Kidney tubule cell (primary cell): ENCODE measurements at places on chromosomes 6 and 20.
A peak's percentile ranks its signal among the peaks of the same experiment; 100 is the strongest.

GRCh38 chr6:12709556-12710232, 6.9 kb upstream of the PHACTR1 start:
- no peak for DNase-seq

DNA sequence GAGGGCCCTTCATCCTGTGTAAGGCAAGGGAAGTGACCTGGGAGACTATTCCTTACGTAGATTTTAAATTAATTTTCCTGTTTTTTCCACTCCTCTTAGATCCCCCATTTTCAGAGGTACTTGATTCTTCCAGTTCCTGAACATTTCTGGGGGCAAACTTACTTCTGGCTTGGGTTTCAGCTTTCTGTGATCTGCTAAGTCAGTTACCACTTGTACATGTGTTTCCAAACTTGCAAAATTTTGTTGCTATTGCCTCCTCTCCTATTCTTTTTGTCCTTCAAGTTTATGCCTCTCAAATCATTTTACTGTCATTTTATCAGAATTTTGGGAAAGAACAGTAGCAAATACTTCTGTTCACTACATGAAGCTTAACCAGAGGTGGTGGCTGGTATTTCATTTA, 81.2 kb downstream of the QRSL1 start:
- no peak for DNase-seq

DNA sequence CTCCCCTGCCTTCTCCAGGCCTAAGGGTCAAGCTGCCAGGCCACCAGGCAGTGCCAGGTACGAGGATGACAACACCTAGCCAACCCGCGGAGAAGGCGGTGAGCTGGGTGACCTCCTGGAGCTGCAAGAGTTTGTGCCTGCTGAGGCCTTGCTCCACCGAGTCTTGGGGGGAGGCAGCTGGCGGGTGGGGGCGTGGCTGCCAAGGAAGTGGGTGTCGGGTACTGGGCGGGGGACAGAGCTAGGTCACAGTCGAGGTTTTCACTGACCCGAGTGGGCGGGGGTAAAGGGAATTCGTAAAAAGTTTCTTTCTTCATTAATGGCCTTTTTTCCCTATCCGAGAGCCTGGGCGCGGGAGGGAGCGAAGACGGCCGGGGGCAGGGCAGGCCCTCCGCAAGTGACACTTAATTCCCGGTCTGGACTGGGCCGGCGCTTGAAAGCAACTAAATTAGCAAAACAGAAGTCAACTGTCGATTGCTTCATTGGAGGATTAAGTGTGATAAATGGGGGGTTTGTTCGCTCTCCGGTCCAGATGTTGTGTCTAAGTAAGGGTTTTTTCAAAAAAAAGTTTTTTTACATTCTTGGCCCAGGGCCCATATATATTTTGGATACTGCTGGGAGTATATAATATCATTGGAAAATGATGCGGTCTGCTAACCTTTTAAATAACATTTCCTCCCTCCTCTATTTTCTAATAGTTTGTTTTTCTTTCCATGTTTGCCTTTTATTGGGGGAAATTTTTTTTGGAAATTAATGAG, 43.1 kb upstream of the FOXP4 start:
- DNase-seq, result no peak

GRCh38 chr20:33162753-33163152, 5.2 kb upstream of the BPIFA2 start:
- DNase-seq, result no peak

DNA sequence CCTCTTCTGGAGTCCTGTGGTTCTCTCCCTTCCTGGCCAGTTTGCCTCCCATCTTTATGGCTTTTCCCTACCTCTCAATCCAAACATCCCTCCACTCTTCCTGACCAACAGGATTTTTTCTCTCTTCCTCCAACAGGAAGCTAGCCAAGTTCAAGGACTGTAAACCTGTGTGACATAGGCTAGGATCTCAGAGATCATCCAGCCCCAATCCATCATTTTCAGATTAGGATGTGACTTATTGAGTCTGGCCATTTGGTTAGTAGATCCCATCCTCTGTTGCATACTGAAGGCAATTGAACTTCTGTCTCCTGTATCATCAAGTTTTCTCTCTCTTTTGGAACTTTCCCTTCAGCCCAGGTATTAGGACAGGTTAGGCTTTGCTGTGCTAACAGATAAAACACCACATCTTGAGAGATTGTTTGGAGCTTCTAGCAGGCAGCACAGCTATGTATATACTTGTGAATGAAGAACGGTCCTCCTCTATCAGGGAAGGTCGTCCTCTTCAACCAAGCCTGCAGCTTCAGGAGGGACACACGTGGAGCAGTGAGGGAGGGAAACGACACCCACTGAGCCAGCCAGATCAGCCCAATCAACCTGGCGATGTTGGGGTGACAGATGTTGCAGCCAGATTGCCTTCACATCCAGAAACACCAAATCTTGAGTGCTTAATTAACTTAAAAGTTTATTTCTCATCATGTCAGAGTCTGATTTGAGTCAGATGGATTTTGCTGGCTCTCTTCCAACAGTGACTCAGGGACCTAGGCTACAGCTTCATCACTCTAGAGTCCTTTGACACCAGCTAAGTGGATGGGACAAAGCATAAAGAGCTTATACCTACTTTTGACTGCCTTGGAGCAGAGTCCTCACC, 106.8 kb downstream of the GJA10 start:
- DNase-seq, result peak; percentile 77

- no peak for DNase-seq
Observed at GRCh38 chr6:25670793-25671513, 18.9 kb downstream of the SCGN start.

GRCh38 chr6:169722362-169723199, 1.7 kb downstream of the PHF10 start:
- peak; percentile 89 for DNase-seq

DNA sequence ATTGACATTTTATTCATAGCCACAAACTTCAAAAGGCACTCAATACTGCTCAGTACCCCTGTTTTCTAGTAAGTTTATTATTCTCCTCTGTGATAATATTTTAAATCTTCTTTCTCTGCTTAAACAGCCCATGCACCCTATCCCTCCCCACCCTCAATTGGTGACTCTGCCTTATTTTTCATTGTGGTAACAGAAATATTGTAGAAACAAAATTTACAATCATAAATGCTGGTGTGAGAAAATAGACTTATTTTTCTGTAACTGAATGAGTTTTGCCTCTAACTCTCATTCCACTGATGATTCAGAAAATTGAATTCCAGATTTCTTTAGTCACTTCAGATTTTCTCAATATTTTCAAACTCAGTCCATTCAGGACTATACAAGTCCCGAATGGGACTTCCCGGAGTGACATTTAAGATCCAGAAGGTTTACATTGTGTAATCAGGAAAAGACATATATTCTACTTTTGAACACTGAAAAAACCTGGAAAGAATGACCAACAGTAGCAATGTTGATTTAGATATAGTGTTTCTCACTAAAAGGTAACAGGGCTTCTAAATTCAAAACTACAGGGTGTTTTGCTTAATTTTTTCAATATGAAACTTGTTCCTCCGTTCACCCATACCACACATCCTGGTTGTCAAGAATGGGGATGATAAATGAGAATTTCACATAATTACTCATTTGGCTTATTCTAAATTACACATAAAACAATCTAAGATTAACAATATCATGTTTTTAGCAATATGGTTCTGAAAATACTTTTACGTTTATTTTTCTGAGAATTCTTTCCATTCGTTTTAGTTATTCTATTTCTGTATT, 34.8 kb upstream of the UST start:
- DNase-seq, result no peak

GRCh38 chr20:31758521-31758920, 19.4 kb downstream of the TPX2 start:
- no peak for DNase-seq

DNA sequence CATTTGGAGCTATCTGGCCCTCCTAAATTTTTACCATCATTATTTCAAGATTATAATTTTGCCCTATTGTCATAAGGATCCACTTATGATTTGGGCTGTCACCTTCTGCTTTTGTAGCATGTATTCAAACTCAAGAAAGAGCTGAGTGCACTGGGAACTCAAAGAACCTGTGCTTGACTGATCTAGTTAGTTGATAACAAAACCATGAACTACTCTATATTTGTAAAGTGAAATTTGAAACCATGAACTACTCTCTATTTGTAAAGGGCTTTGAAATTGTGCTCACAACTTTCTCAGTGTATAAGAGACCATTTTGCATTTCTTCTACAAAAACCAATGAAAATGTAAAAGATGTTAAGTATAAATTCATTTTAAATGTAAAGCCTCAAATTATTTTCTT, 77.5 kb upstream of the POPDC3 start:
- no peak for DNase-seq

GRCh38 chr20:36315545-36316351, 9.6 kb downstream of the DLGAP4 start:
- no peak for DNase-seq

DNA sequence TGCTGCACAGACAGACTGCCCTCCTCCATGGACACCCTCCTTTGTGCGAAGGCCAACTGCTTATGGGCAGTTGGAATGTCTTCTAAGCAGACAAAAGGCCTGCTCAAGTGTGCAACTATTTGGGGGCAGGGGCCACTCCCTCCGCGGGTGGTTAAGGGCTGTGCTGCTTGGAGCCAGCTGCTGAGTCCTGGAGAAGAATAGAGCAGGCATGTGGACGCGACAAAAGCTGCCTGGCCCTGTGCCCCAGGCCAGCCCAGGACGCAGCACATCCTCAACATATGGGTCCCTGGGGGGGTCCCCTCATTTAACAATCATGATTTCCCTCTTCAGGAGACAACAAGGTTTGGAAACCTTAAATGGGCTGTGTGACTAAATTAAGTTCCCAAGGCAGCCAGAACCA, 45.5 kb upstream of the ENTPD6 start:
- DNase-seq, result no peak

DNA sequence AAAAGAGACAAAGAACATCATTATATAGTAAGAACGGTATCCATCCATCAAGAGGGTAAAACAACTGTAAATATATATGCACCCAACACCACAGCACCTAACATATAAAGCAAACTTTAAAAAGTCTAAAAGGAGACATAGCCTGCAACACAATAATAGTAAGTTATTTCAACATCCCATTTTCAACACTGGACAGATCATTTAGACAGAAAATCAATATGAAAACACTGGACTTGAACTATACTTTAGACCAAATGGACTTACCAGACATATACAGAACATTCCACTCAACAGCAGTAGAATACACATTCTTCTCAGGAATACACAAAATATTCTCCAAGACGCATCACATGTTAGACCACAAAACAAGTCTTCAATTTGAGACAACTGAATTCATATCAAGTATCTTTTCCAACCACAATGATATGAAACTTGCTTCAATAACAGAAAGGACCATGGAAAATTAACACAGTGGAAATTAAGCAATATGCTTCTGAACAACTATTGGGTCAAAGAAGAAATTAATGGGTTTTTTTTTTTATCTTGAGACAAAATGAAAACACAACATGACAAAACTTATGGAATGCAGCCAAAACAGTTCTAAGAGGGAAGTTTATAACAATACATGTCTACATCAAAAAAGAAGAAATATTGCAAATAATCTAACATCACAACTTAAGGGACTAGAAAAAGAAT, 23.9 kb upstream of the ASF1A start:
- DNase-seq, result no peak

DNA sequence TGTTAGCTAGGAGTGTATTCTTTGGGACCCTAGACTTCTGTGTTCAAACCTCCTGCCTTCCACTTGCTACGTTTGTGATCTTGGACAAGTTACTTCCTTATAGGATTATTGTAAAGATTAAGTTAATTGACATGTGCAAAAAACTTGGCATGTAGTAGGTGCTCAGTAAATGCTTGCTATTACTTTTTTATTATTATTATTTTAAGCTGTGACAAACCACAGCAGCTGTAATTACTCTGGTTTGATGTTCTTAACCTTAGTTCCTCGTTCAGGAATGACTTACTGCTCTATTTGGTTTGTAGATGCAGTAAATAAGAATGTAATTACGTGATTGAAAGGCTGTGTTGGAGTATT, 3.2 kb downstream of the ARFGEF2 start:
- DNase-seq, result no peak

DNA sequence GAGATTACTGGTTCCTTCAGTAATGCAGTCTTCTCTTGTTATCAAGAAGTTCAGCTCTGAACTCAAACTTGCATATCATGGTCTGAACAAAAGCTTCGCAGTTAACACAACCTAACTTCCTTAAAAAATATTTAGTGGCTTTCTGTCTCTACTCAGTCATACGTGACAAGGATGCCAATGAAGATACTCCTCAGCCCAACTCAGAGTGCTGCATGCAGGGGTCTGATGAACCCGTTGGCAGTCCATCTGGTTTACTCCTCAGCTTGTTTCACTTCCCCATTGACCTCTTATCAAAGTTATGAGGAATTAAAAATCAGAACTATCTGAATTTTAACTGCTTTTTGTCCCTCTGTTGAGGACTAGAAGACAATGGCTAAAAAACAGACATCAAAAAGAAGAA, 56.6 kb upstream of the RIN2 start:
- DNase-seq, result no peak

DNA sequence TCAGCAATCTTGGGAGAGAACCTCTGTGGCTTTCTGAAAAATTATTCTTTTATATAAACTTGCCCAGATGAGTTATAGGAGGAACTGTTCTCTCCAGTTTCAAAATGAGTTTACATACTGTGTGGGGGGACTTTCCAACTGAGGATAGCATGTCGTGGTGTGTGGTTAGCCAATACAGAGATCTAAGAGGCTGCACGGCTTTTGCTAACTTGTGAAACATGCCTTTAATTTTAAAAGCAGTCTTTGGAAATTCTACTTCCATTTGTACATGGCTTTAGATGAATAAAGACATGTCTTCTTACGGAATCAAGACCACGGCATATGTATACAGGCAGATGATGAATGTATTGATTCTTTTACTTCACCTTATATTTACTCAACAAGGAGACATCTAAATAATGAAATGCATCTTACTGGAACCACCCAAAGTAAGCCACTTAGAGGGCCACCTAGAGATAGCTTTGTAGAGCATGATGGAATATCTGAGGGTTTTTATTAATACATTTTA, 39.8 kb downstream of the HIVEP1 start:
- DNase-seq, result no peak

DNA sequence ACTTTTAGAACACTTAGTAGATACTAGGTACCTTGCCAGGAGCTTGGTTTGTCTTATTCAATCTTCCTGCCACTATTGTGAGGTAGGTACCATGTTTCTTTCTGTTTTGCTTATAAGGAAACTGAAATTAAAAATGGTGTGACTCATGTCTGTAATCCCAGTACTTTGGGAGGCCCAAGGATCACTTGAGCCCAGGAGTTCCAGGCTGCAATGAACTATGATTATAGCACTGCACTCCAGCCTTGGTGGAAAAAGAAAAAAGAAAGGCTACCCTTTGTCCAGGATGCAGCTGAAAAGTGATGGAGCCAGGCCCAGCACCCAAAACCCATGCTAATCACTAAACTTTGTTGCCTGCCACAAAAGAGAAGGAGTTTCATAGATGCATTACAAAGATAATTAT, 34.1 kb upstream of the LAMA4 start:
- no peak for DNase-seq

GRCh38 chr6:30726506-30727413, 6.6 kb downstream of the TUBB start:
- DNase-seq, result peak; percentile 57

GRCh38 chr6:101402622-101403031, 9.1 kb downstream of the GRIK2 start:
- DNase-seq, result no peak

- peak; percentile 98 for DNase-seq
Observed at GRCh38 chr20:32155017-32155981, 45.8 kb downstream of the TM9SF4 start.

GRCh38 chr6:108675226-108676200, 114.8 kb downstream of the FOXO3 start:
- no peak for DNase-seq

GRCh38 chr6:4363656-4364055, 228.3 kb upstream of the ECI2 start:
- no peak for DNase-seq

- DNase-seq, result no peak
Observed at GRCh38 chr6:43951756-43952675, 175.2 kb downstream of the MRPL14 start.

- DNase-seq, result no peak
Observed at GRCh38 chr20:35956616-35957015, 2.3 kb upstream of the SCAND1 start.
